Bone marrow (tissue), 2 donors: ENCODE measurements at places on chromosomes 1 and 21.

DNA sequence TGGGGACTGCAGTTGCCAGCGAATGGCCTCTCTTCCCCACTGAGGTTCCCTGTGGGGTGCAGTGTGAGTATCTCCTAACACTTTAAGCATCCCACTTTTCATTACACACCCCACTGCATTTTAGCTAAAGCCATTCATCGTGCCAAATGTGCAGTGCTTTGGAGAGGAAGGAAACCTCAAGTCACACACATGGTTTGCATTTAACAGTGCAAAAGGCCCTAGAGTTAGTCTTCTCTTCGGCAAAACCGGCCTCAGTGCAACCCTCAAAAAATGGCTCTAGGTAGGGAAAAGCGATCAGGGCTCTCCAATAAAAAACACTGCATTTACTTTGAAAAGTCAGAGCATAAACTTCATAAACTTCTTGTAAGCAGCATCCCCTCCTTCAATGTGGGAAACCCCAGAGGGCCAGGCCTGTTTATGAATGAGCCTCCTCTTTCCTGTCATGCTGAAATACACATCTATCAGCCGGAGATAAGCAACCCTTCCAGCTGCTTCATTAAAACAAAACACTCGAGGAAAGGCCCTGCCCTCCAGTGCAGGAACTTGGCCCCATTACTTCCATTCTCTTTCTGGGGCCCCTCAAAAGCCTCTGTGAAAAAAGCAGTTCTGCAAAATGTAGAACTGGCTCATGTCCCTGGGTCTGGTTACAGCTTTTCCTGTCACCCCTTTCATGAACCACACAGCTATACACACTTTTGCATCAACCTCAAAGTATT lies 184.0 kb downstream of the CDC7 start:
- peak; percentile 7 for DNase-seq

DNA sequence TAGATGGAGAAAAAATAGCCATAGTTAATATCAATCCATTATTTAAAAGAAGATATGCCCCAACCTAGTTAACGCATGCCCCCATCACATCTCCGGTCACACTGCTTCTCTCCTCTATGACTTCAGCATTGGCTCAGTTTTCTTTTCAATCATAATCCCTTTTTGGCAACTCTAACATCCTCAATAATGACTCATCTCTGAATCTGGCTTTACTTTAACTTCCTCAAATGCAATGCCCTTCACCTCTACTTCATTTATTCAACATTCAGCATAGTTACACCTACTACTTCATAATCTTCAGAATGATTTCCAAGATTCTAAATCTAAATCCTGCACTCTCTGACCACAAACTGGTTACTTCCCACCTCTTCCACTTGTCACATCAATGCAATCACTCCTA lies 417.3 kb downstream of the USH2A start:
- DNase-seq: no peak

- DNase-seq: no peak
Measured at GRCh38 chr1:78619803-78620579, at the start of gene IFI44L. Gene IFI44L (plus strand): TSS chr1:78620448. CDS start chr1:78627916, 7,468 bp downstream.

GRCh38 chr1:51519865-51520699 lies 1.0 kb upstream of the EPS15 start:
- no peak for DNase-seq

DNA sequence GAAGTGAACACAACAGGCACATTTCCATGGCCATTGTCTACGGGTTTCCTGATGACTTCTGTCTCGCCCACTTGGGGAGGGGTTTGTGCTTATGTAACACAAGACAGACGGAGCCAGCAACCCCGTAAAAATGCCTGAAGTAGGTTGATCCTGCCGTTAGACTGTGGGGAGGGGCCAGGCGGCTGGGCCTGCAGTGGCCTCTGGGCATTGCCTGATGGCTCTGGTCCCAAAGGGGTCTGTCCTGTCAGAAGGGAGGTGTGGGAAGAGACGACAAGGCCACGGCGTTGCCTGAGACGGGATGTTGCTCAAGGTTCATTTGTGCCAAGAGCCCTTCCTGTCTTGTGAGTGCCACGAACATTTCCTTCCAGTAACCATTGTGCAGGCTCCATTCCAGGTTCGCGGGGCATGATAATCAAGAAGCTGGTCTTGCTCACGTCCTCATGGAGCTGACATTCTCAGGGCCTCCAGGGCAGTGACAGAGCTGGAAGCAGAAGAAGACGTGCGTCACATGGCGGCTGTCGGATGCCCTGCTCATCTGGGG lies 44.7 kb downstream of the ABCG1 start:
- no peak for DNase-seq

DNA sequence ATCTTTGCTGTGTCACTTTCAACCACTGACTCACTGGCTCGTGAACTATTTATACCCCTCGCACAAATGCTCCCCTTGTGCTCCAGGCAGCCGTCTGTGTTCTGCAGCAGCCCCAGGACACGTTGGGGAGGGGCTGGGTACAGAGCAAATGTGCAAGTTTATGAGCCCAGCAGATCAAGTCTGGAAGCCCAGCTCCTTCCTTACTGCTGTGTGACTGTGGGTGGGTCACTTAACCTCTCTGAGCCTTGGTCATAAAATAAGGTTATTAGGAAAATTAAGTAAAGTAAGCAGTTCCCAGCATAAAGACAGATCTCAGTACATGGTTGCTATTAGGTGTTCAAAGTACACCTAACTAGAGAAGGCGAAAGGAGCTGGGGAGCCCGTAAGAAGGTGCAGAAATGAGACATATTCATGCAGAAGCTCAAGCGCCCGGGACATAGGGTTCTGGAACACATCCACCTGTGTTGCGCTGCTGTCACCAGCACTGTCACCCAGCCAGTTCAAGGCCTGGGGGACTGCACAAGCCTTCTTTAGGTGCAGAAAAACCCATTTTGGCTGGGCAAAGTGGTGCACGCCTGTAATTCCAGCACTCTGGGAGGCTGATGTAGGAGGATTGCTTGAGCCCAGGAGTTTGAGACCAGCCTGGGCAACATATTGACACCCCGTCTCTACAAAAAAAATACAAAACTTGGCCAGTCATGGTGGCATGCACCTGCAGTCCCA lies 13.8 kb downstream of the EFHD2 start:
- no peak for DNase-seq

GRCh38 chr1:211476200-211476849 lies 15.6 kb downstream of the RD3 start:
- DNase-seq: peak; percentile 65

DNA sequence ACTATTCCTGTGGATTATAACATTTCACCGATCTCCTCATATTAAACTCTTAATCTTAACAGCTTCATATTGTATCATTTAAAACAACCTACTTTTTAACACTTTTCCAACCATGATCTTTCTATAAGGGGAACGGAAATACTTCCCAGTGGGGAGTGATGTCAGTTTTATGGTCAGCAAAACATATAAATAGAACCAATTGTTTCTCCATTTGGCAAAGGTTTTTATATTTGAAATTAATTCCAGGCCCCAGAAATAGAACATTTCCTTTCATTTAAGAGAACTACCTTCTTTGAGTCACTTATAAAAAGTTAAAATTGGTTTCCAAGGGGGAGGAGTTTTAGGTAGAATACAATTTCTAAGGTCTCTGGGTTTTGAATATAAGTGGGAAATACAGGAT lies 189.6 kb downstream of the TGFBR3 start:
- DNase-seq: no peak

- no peak for DNase-seq
Measured at GRCh38 chr1:171550050-171550449, 64.7 kb downstream of the PRRC2C start.

GRCh38 chr1:94951509-94952208 lies 24.7 kb upstream of the CNN3 start:
- DNase-seq: no peak

DNA sequence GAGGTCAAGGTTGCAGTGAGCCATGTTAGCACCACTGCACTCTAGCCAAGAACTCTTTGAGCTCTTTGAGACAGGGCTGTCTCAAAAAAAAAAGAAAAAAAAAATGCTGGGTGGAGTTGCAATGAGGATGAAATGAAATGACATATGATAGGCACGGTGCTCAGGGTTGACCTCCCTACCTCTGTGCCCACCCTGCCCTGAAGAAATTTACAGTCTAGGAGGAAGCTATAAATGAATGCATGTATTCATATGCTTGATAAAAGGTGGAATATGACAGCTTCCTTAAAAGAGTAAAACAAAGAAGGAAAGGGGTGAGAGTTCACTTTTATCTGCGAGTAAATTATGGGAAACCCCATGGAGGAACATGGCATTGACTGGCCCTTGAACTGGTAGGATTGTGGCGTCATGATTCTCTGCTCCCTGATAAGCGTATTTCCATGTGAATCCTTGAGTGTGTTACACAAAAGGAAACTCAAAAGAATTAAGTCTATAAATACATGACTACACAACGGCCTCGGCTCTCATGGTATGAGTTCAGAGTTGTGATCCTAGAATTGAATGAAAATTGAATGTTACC lies 59.0 kb upstream of the RAVER2 start:
- DNase-seq: no peak

DNA sequence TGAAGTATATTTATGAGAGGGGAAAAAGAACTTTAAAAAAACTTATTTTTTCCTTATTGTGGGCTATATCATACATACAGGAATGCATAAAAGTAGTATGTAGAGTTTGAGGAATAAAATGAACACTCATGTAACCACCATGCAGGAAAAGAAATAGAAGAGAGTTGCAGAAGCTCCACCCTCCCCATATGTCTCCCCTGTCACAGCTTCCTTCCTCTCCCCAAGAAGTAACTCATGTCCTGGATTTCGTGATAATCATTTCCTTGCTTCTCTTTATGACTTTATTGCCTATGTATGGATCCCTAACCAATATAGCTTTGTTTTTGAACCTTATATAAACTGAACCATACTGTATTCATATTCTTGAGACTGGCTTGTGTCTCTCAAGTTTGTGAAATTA lies 126.4 kb downstream of the ZZZ3 start:
- DNase-seq: peak; percentile 39

GRCh38 chr1:52955129-52955970 lies 28.3 kb downstream of the SCP2 start:
- no peak for DNase-seq

DNA sequence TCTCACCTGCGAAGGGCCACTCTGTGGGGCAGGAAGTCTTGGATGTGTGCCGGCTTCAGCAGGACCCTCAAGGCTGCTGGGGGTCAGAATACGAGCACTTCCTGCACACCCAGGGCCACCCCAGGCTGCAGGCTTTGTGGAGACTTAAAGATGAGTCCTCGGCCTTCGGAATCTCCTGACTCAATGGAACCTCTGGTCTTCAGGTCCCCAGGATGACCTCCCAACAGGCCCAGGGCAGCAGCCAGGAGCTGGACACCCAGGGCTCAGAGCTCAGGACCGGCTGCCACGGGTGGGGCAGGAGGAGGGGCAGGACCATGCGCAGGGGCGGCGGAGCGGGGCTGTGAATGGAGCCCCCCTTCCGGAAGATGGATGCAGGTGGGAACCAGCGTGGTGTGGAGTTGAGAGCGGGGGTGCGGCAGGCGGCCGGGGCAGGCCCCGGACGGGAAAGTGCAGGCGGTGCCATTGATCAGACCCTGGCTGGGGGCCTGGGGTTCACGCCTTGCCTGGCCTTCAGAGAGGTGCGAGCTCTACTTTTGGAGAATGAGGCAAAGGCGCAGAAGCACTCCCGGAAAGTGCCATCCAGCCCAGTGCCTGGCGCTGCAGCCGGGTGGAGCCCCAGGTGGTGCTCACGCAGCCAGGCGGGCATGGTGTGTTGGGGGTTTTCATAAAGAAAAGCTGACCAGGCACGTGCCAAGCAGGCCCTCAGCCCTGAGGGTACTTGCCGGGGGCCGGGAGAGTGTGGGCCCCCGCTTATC lies 10.4 kb downstream of the COL18A1 start:
- no peak for DNase-seq

- DNase-seq: no peak
Measured at GRCh38 chr1:101190441-101190840, 46.4 kb upstream of the S1PR1 start.

DNA sequence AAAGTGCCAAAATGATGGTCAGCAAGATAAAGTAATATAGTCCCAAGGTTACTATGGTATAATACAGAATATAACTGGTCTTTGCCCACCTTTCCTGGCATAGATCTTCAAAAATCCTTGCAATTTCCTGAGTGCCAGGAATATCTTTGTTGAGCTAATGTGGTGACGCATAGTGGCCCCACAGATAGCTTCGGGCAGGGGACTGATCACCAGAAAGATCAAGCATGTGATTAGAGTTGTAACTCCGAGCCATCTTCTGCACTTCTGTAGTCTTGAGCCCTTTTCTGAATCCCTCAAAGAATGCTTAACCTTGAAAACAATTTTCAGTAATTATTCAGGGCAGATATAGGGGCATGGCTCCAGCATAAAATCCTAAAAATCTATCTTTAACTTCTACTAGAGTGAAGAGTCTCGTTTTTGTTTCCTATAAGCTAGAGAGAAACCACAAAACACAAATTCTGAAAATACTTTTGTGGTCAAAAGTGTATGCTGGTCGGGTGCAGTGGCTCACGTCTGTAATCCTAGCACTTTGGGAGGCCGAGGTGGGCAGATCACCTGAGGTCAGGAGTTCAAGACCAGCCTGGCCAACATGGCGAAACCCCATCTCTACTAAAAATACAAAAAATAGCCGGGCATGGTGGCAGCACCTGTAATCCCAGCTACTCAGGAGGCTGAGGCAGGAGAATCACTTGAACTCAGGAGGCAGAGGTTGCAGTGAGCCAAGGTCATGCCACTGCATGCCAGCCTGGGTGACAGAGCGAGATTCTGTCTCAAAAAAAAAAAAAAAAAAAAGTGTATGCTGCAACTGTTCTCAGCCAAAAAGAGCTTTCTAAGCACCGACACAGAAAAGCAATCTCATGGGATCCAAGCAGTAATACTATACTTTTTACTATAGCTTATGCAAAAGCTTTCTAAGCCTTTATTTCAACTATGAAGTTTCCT lies 62.8 kb downstream of the NVL start:
- DNase-seq: no peak

- no peak for DNase-seq
Measured at GRCh38 chr1:23123528-23123927, 45.1 kb downstream of the LUZP1 start.

DNA sequence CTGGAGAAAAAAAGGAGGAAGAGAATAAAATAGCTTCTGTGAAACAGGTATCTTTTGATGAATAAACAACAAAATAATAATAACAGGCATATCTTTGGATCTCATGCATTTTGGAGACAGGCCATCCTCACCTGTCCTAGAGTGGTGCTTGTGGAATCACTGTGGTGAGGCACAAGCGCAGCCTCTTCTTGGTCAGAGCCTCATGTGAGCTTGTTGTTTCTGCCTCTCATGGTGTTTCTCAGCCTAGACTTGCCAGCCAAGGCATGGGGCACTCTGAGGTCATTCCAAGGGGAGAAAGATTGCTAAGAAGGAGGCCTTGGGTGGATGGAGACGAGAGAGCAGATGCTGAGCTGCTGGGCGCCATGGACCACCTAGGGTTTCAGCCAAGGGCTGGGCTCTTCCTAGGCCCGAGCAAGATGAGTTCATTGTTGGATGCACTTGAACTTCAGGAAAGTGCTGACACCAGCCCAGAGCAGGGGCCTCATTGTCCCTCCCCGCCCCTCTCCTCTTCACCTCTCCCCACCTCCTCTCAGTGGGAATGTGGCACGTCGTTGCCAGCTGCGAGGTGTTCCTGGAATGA lies 49.5 kb downstream of the ATP5PO start:
- no peak for DNase-seq

- no peak for DNase-seq
Measured at GRCh38 chr21:45937721-45938452, 43.7 kb upstream of the COL6A1 start.

GRCh38 chr1:72827278-72827677 lies 544.9 kb upstream of the NEGR1 start:
- DNase-seq: no peak

GRCh38 chr1:158049853-158050252 lies 56.4 kb downstream of the KIRREL1 start:
- DNase-seq: no peak

GRCh38 chr1:34415140-34415539 lies 238.4 kb downstream of the C1orf94 start:
- DNase-seq: no peak

- DNase-seq: no peak
Measured at GRCh38 chr1:162285149-162285561, 91.5 kb downstream of the SPATA46 start.
